ENCODE measurements at places on chromosomes 5 and 9.

- no peak for DNase-seq
Observed at GRCh38 chr5:143161885-143162540, 241.5 kb downstream of the NR3C1 start.

- DNase-seq, result peak; percentile 84
Observed at GRCh38 chr5:115842089-115842935, 577 bp downstream of the AP3S1 start.

- no peak for DNase-seq
Observed at GRCh38 chr5:164649266-164649665, 1143.8 kb downstream of the MAT2B start.

DNA sequence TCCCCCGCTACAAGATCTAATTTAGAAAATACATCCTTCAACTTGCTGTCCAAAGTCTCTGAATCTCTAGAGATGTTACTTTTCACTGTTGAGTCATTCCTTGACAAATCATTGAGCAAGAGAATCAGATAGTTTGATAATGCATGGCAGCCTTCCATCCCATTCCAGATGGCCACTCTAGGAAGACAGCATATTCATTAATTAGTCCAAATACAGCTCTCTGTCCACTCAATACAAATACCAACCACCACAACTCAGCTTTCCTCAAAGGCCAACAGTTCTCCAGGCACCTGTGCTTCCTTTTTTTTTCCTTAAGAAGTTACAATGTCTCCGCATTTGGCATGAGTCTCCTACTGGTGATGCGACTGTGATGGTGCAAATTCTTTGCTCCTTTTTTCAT lies 72.3 kb downstream of the DROSHA start:
- no peak for DNase-seq

DNA sequence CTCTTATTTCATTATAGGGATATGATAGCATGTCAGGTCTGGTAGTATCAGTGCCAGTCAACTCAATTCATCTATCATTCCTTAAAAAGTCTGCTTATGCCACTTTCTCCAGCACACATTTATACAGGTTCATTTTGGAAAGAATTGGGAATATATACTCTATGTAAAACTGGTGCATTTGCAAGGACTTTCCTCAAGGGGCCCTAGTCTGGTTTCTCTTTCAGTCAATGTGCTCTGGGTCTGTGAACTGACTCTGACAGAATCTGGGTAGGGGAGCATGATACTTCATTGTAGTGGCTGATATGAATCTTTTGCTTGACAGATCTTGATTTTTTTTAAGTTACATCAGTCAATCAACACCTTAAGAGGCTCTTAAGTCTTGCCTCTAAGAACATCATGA lies 313.9 kb downstream of the HTR1A start:
- DNase-seq, result no peak

GRCh38 chr5:150625831-150626746 lies 14.4 kb upstream of the SYNPO start:
- no peak for DNase-seq

- DNase-seq, result no peak
Observed at GRCh38 chr5:130549884-130550561, 615.0 kb downstream of the HINT1 start.

GRCh38 chr9:132127888-132128534 lies 33.8 kb upstream of the NTNG2 start:
- DNase-seq, result no peak

- no peak for DNase-seq
Observed at GRCh38 chr9:17839776-17840175, 260.9 kb downstream of the SH3GL2 start.

DNA sequence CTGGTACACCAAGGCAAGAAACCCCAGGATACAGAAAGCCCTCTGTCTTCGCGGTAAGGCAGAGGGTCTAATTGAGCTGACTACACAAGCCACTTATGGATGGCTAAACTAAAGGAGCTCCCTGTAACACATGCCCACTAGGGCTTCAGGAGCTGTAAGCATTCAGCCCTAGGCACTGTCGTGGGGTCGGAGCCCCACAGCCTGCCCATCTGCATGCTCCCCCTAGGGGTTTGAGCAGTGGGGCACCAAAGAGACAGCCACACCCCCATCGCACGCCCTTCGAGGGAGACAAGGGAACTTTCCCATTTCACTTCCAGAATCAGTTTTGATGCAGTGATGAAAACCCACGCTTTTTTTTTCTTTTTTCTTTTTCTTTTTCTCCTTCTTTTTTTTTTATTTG lies 11.0 kb upstream of the MTMR12 start:
- DNase-seq, result no peak

DNA sequence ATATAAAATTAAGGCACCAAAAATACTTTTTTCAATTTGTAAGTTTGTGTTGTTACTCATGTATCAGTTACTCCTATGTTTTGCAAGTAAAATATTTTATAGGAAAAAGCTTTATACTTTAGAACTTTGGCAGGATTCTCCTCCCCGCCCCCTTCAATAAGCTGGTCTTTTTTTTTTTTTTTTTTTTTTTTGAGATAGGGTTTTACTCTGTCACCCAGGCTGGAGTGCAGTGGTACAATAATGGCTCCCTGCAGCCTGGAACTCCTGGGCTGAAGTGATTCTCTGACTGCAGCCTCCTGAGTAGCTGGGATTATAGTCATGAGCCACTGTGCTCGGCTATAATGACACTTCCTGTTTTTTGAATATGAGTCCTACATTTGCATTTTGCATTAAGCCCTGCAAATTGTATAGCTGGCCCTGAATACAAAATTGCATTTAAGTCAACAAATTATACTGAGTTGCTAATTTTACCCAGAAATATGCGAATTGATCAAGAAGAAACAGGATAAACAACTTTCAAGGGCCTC lies 192.9 kb downstream of the PIK3R1 start:
- no peak for DNase-seq

GRCh38 chr5:15539951-15540350 lies 40.0 kb downstream of the FBXL7 start:
- DNase-seq, result no peak

All from Caco-2 (cell line).